Cerebellar nuclear complex (tissue), 1 donor: ENCODE measurements at places on chromosomes 7 and 10.

DNA sequence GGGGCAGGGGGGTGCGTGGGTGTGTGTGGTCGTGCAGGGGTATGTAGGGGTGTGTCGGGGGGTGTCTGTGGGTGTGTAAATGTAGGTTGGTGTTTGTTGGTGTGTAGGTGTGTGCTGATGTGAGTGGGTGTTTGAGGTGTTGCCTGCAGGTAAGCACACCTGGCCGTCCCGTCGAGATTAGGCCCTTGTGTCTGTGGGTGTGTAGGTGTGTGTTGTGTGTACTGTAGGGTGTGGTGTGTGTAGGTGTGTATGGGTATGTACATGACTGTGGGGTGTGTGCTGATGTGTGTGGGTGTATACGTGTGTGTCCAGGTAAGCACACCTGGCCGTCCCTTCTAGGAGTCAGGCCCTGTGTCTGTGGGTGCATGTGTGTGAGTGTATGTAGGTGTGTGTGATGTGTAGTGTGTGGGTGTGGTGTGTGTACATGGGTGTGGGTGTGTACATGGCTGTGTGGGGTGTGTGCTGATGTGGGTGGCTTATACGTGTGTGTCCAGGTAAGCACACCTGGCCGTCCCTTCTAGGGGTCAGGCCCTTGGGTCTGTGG lies 15.8 kb downstream of the FAM20C start:
- DNase-seq = no peak

- no peak for DNase-seq
Observed at GRCh38 chr7:117715784-117716445, 157.3 kb downstream of the CTTNBP2 start.

DNA sequence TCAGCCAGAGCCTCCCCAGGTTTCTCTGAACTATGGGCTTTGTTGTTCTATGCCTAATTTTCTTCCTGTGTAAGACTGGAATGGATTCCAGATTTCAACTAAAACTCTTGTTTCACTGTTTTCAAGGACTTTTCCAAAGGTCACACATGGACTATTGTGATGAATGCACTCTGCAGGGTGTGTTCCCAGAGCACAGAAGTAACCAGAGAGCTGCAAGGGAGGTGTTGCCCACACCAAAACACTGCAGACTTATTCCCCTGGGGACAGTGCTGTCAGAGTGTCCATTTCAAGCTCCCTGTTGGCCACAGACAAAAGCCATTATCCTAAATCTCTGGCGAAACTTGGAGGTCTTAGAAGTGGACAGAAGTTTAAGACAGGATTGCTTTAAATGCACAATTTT lies 231.6 kb downstream of the TRIL start:
- DNase-seq = no peak

DNA sequence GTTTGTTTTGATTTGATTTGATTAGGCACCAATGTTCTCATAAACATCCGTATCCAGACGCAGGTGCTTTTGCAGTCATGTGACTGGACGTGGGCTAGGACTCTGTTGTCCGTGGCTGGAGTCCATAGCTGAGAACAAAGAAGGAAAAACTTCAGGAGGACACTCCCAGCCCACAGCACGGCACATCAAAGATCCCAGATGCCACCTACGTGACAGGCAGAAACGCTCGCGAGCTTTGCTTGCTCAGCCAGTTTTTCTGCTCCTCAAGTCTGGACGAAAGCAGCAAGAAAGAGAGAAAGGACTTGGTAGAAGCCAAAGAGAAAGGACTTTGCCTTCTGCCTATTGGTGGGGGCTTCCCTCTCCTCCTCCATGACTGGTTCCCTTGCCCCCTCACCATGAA lies 6.9 kb upstream of the ZKSCAN1 start:
- no peak for DNase-seq

DNA sequence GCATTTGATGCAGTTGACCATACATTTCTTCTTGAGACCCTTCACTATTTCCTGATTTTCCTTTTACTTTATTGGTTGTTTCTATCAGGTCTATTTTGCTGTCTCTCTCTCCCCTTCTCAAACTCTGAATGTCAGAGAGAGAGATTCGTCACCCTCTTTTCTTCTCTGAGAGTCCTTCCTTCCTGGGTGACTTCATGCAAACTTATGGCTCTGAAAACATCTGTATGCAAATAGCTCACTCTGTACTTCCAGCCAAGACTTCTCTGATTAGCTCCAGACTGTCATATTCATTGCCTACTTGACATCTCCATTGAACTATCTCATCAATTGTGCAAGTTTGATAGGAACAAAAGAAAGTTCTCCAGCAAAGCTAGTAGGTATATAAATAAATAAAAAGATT lies 191.7 kb upstream of the KLF6 start:
- no peak for DNase-seq

DNA sequence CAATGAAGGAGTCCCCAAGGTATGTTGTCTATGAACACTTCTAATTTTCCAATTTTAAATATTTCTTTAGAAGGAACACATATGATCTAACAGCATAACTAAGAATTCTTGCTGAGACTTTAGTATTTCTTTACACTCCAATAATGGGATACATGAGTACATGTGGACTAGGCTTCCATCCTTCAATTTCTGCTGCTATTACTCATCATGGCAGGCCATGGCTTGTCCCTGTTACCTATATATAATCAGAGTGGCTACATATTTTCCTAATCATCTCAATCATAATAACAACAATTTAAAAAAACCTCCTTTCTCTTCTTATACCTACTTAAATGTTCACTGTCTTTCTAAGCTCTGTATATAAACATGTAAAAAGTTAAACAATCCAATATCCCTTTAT lies 60.3 kb upstream of the TAC1 start:
- no peak for DNase-seq
